ENCODE measurements at places on chromosomes 5 and 9.

GRCh38 chr9:104279535-104280177 is 185.5 kb downstream of the SMC2 start:
- H3K36me3 ChIP-seq: no peaks in the 10 kb centered on the region
- H3K27ac ChIP-seq: no peak overlapping the region
- no peak for DNase-seq
- H3K4me3 ChIP-seq: peak overlapping the region; percentile 5

- H3K27me3 ChIP-seq: no peaks in the 10 kb centered on the region
- H3K4me1 ChIP-seq: no peaks in the 10 kb centered on the region
- H3K27ac ChIP-seq: no peak overlapping the region
- H3K4me3 ChIP-seq: no peak overlapping the region
These were observed 72.8 kb downstream of the SLC1A1 start for GRCh38 chr9:4563105-4563504.

GRCh38 chr5:108911055-108911454 is 163.4 kb downstream of the FER start:
- no peaks in the 10 kb centered on the region for H3K4me1 ChIP-seq
- no peaks in the 10 kb centered on the region for H3K27me3 ChIP-seq
- H3K27ac ChIP-seq: no peak overlapping the region
- no peak overlapping the region for H3K4me3 ChIP-seq
- H3K36me3 ChIP-seq: peaks cover 10% of the 10 kb centered on the region
- no peak for DNase-seq

DNA sequence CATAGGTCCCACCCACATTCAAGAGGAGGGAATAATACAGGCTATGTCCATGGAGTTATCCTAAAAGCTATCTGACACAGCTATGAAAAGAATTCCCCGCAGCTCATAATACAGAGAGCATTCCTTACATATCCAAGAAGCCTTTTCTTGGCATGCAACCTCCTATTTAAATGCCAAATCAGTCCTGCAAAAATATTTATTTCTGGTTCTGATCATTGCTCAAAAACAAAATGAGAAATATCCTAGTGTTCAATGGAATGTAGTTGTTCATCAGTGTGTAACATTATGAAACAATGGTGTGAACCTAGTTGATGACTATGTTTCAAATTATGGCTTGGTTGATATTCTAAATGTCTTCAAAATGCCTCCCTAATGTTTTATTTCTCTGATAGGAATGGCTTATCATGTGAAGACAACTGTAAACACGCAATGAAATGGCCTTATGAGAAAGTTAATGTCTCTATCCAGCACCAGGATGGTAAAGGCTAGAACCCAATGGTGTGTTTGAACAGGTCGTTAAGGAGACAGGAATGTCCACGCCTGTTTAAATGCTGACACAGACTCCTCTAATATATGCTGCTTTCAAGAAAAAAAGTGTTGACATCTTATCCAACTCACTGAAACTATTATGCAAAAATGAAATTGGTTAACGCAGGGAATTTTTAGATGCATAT is 126.7 kb upstream of the CDH6 start:
- H3K4me1 ChIP-seq: no peaks in the 10 kb centered on the region
- no peaks in the 10 kb centered on the region for H3K36me3 ChIP-seq
- H3K27ac ChIP-seq: no peak overlapping the region
- no peaks in the 10 kb centered on the region for H3K27me3 ChIP-seq
- no peak for DNase-seq
- H3K4me3 ChIP-seq: no peak overlapping the region

- H3K36me3 ChIP-seq: no peaks in the 10 kb centered on the region
- no peak overlapping the region for H3K27ac ChIP-seq
- H3K4me3 ChIP-seq: no peak overlapping the region
- H3K4me1 ChIP-seq: peaks cover 9% of the 10 kb centered on the region
These were observed 3.9 kb upstream of the RARS1 start for GRCh38 chr5:168482361-168482760.

DNA sequence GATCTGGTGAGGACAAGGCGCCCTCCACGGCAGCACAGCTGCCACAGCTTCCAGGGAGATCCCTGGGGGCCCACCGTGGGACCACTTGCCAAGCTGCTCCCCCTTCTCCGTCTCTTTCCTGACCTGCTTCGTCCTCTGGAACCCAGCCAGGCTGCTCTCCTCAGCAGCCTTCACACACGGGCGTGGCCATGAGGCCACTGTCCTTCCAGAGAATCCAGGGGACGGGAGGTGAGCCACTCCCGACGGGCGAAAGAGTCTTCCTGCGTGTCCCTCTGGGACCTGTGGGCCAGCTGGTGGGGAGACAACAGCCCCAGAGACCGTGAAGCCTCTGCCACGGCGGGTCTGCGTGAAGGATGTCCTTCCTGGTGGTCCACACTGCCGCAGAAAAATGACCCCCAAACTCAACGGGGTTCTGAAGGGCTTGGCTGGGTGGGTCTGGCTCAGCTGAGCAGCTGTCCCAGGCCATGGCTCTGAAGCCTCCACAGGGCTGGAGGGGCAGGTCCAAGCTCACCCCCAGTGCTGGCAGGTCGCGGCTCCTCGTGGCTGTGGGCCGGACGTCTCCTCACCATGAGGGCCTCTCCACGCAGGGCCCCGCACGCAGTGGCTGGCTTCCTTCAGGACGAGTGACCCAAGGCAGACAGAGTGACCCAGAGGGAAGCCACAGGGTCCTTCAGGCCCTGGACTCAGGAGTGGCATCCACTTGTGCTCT is 47.4 kb upstream of the NKD2 start:
- H3K27ac ChIP-seq: no peak overlapping the region
- H3K36me3 ChIP-seq: no peaks in the 10 kb centered on the region
- no peaks in the 10 kb centered on the region for H3K4me1 ChIP-seq

DNA sequence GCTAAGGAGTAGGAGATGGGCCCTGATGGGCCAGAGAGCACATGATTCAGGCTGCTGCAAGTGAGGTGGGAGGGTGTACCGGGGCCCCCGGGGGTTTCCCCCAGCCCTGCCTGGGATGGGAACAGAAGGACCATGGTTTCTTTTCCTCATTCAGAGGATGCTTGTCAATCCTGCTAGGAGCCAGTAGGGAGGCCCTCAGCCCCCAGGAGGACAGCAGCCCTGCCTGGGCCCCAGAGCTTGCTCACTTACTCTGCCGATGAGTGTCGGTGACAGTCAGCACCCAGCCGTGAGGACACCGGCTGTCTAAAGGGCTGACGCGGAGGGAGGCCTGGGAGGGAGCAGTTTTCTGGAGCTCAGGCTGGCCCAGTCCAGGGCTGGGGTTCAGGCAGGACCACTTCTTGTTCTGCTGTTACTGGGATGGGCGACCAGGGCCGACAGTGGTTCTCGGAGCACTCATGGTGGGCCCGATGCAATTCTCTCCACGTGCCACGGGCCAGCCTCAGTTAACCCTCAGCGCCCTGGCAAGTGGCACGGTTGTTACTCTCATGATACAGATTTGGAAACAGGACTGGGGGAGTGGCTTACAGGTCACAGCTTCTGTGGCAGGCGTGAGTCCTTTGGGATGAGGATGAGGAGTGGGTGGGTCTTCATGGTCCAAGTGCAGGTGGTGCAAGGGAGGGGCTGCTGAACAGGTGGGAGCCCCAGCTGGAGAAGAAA is 1.8 kb downstream of the ARRDC1 start:
- H3K4me1 ChIP-seq: peaks cover 26% of the 10 kb centered on the region
- peak overlapping the region; percentile 88 for H3K4me3 ChIP-seq
- H3K36me3 ChIP-seq: no peaks in the 10 kb centered on the region
- H3K27me3 ChIP-seq: no peaks in the 10 kb centered on the region

- no peaks in the 10 kb centered on the region for H3K36me3 ChIP-seq
- H3K4me3 ChIP-seq: no peak overlapping the region
- H3K27me3 ChIP-seq: no peaks in the 10 kb centered on the region
- no peak for DNase-seq
- no peaks in the 10 kb centered on the region for H3K4me1 ChIP-seq
These were observed 203.5 kb upstream of the RGMB start for GRCh38 chr5:98570010-98570409.

DNA sequence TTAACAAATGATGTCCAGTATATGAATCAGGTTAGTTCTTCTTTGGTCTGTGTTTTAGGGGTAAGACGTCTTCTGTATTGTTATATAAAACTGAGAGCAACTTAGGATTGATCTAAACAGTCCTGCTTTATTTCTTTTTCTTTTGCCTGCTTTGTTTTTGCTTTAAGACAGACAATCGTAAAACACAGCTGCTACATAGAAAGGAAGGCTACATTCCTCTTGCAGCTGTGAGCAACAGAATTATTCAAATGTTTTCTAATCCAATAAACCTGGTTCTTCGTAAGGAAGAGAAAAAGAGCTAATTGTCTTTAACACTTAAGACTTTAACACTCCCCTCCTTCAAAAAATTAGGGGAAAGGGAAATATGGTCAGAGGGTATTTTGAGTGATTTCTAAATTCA is 14.6 kb downstream of the FGF1 start:
- H3K4me3 ChIP-seq: no peak overlapping the region
- H3K27ac ChIP-seq: no peak overlapping the region
- H3K36me3 ChIP-seq: no peaks in the 10 kb centered on the region
- H3K27me3 ChIP-seq: no peaks in the 10 kb centered on the region

DNA sequence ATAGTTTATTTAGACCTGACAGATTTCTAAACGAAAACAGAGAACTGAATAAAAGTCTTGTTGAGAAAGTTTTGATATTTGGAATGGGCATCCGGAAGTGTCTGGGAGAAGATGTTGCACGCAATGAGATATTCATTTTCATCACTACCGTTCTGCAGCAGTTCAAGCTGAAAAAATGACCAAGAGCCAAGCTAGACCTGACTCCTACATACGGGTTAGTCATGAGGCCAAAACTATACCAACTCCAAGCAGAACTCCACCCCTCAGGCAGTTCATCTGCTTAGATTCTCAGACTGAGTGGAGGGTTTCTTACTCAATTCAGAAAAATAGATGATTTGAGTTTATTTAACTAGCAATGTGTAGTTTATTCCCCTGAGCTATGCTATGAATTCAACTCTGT is 95.4 kb upstream of the ANXA1 start:
- H3K4me1 ChIP-seq: peaks cover 25% of the 10 kb centered on the region
- no peak overlapping the region for H3K27ac ChIP-seq

DNA sequence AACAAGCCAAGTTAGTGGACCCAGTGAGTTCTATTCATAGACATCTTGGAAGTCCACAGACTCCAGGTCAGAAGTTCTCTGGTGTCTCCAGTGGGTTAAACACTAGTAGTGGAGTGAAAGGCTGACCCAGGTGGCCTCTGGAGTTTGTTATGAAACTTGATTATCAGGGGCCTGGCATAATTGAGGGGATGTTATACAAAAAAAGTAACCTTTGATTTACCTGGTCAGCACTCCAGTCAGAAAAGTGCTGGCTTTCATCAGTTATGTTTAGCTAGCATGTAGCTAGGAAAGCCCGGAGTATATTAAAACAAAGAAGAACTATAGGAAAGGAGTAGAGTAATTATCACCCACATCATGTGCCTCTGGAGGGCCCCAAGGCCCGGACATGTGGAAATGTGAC is 171.1 kb downstream of the CD180 start:
- no peaks in the 10 kb centered on the region for H3K27me3 ChIP-seq
- no peak overlapping the region for H3K27ac ChIP-seq
- no peak for DNase-seq
- H3K4me3 ChIP-seq: no peak overlapping the region
- H3K4me1 ChIP-seq: peaks cover 34% of the 10 kb centered on the region

DNA sequence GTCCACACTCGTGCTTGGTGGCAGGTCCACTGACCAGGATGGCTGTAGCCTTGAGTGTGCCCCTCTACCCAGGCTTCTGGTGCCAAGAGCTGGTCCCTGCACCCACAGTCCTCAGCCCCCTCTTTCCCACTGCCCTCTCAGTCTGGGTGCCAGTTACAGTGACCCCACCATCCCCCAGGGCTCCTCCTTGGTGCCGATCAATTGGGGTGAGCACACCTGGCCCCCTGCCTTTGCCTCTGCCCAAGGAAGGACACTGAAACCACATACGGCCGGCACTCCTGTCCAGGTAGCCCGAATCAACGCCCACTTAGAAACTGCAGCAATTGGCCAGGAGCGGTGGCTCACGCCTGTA is 18.5 kb upstream of the QRFP start:
- no peak overlapping the region for H3K27ac ChIP-seq
- H3K36me3 ChIP-seq: no peaks in the 10 kb centered on the region
- no peaks in the 10 kb centered on the region for H3K27me3 ChIP-seq

DNA sequence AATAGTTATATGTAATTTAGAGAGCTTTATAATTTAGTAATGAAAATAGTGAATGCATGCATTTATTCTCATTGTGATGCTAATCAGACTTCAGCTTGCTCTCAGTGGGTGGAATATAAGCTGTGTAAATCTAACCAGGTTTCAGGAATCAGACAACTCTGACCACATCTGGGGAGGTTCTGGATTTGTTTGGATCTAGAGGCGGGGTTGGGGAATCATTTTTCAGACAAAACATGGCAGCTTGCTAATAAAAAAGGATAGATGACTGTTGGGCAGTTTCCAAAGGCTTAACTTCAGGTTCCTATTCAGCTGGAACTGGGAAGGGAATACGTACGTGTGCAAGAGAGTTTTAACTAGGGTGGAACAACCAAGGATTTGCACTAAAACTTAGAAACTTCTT is 43.2 kb upstream of the MAMDC2 start:
- no peak overlapping the region for H3K4me3 ChIP-seq
- H3K27me3 ChIP-seq: no peaks in the 10 kb centered on the region
- H3K36me3 ChIP-seq: no peaks in the 10 kb centered on the region
- H3K27ac ChIP-seq: no peak overlapping the region
- peaks cover 4% of the 10 kb centered on the region for H3K4me1 ChIP-seq
- no peak for DNase-seq

- no peak overlapping the region for H3K27ac ChIP-seq
- no peaks in the 10 kb centered on the region for H3K36me3 ChIP-seq
- no peak for DNase-seq
- H3K4me3 ChIP-seq: no peak overlapping the region
- H3K27me3 ChIP-seq: no peaks in the 10 kb centered on the region
These were observed 970.2 kb upstream of the COX7C start for GRCh38 chr5:85647349-85648127.

DNA sequence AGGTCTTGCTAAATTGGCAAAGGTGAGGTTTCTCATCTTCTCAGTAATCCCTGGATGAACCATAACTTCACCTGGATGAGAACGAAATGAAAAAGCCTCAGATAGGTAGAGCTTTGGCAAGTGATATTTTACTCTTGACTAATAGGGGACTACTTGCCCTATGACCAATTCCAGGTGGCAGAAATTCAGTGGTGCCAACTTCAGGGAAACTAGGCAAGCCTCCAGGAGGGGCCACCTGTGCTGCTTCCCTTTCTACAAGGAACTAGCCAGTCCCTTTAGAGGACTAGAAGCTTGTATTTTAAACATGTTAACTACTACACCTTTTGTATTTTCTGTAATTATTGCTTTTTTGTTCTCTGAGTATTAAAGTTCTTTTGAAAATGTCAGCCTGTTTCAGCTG is 169.0 kb upstream of the GRIA1 start:
- H3K4me3 ChIP-seq: no peak overlapping the region
- DNase-seq: no peak
- no peaks in the 10 kb centered on the region for H3K4me1 ChIP-seq
- no peak overlapping the region for H3K27ac ChIP-seq
- no peaks in the 10 kb centered on the region for H3K27me3 ChIP-seq
- H3K36me3 ChIP-seq: no peaks in the 10 kb centered on the region

- H3K4me1 ChIP-seq: no peaks in the 10 kb centered on the region
- H3K36me3 ChIP-seq: no peaks in the 10 kb centered on the region
- no peaks in the 10 kb centered on the region for H3K27me3 ChIP-seq
These were observed 55.8 kb downstream of the PHAX start for GRCh38 chr5:126656401-126657007.

- H3K36me3 ChIP-seq: no peaks in the 10 kb centered on the region
- no peak overlapping the region for H3K4me3 ChIP-seq
- no peak overlapping the region for H3K27ac ChIP-seq
- peaks cover 18% of the 10 kb centered on the region for H3K4me1 ChIP-seq
- DNase-seq: no peak
These were observed 33.3 kb downstream of the EXOC3 start for GRCh38 chr5:476102-476813.
